T-helper 9 cell (primary cell): ENCODE measurements at places on chromosomes 1 and 21.

DNA sequence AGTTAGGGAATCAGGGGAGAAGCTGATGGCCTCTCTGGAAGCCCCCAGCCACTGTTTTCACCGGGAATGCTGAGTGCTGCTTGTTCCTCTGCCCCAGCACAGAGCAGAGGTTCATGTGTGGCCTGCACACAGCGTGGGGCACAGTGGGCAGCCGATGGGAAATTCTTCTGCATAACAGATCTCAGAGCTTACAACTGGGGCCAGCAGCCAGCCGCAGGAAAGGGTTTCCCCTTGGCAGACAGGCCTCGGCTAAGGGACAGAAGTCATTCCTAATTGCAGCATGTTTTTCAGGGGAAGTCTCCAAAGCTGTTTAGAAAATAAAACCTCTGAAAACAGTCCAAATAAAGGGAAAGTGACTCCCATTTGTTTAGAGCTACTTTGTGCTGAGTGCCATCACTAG lies 22.6 kb downstream of the HMGB4 start:
- DNase-seq = no peak

DNA sequence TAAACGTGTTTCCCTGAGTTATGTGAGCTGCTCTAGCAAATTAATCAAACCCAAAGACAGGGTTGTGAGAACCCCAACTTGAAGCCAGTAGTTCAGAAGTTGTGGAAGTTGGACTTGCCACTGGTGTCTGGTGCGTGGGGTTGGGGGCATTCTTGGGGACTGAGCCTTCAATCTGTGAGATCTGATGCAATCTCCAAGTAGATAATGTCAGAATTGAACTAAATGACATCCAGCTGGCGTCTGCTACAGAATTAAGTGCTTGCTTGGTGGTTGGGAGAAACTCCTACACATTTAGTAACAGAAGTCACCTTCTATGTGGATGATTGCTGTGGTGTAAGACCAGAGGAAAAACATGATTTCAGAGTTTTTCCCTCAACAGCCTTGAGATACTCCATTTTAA lies 207.4 kb downstream of the FGGY start:
- DNase-seq = no peak

DNA sequence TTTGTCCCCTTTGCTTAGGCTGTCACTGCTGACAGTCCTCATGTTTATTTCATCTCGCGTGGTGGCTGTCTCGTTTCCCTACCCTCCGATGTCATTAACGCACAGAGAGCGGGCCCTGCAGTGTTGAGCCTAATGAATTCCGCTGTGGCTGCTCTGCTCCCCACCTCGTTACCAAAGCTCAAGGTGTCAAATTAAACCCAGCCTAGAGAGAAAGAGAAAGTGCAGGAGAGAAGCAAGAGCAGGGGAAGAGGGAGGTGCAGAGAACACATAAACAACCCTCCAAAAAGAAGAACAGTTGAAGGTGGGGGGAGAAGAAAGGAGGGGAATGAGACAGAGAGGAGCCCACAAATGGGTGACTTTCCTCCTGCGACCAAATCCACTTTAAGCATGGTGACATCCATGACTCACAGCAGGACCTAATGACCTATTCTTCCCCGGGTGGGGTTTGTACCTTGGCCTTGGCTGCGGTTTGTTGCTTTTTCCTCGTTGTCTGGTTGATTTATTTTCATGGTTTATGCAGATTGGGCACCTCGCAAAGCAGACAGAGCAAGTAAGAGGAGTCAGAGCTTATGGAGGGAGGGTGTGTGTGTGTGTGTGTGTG lies 92.5 kb downstream of the PBX1 start:
- no peak for DNase-seq

GRCh38 chr1:125065092-125065820 lies 3880.5 kb downstream of the SRGAP2C start:
- no peak for DNase-seq

- DNase-seq = no peak
These were observed 15.5 kb downstream of the FYB2 start for GRCh38 chr1:56803561-56804156.

GRCh38 chr1:15755646-15756040 lies 3.0 kb upstream of the FBLIM1 start:
- no peak for DNase-seq

GRCh38 chr1:234874291-234875288 lies 254.0 kb downstream of the TOMM20 start:
- no peak for DNase-seq

DNA sequence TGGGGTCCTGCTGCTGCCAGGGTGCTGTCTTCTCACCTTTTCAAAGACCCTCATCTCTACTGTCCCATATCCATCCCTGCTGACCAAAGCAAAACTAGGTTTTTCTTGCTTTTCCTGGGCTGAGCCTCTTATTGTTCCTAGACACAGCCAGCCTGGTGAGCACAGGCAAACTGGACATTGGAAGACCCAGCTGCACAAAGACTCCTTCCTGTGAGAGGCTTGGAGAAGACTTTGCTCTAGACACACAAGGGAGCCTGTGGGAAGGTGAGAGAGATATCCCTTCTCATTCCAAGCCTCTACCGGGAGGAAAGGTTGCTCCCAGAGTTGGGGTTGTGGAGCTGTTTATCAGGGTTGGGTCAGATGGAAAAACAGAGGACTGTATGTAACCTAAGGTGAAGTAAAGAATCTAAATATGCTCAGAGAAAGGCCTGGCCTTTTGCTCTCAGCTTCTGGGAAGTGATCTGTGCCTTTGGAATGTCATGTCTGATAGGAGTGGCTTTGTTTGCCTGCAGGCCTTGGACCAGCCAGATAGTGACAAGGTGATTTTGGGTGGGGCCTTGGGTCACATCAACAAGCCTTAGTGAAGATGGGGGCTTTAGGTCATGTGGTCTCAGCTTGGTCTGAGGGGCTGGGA lies 87.6 kb upstream of the RUNX1 start:
- DNase-seq = no peak

DNA sequence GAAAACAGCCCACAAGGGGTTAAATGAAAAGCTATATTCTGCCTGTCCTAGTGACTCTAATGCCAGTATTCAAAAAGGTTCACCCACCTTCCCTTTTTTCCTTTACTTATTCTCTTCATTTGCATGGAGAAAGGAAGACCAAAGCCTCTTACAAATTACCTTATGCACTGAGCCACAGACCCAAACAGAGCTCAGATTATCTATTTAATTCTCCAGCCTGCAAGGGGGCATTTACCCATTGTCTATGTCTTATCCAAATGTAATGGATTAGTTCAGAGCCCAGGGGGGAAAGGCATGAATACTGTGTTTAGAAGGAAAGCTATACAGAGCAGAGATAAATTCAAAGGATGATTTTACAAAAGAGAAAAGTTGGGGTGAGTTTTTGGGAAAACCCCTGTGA lies 388.5 kb downstream of the OMA1 start:
- DNase-seq = no peak

DNA sequence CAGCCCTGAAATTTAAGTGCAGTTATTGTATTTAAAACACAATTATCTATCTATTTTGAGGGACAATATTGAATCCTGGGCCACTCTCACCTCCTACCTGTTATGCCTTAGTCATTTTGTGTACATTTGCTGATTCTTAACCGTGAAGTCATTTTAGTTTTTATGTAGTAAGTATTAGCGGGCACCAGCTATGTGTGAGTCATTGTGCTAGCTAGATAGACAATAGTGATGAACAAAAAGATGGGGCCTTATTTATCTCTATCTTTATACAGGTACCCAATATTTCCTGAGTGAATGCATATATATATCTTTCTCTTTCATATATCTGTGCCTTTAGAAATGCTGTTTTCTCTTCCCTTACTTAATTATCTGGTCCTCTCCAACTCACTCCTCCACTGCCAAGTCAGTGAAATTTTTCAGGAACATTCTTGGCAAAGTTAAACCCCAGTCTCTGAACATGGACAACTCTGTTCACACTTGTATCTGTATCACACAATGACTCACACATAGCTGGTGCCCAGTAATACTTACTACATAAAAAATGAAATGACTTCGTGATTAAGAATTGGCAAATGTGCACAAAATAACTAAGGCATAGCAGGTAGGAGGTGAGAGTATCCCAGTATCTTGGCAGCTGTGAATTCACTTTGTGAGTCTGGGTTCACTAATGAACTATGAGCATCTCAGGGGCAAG lies 166.0 kb upstream of the C8B start:
- DNase-seq = no peak

DNA sequence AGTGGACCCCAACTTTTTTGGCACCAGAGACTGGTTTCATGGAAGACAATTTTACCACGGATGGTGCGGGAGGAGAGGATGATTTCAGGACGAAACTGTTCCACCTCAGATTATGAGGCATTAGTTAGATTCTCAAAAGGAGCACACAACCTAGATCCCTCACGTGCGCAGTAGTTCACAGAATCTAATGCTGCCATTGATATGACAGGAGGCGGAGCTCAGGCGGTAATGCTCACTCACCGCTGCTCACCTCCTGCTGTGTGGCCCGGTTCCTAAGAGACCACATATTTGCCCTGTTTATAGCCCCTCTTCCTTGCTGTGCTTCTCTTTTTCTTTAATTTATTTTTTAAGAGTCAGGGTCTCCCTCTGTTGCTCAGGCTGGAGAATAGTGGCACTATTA lies 4.6 kb downstream of the NTRK1 start:
- no peak for DNase-seq

- DNase-seq = no peak
These were observed 114.7 kb downstream of the APP start for GRCh38 chr21:26055841-26056264.

DNA sequence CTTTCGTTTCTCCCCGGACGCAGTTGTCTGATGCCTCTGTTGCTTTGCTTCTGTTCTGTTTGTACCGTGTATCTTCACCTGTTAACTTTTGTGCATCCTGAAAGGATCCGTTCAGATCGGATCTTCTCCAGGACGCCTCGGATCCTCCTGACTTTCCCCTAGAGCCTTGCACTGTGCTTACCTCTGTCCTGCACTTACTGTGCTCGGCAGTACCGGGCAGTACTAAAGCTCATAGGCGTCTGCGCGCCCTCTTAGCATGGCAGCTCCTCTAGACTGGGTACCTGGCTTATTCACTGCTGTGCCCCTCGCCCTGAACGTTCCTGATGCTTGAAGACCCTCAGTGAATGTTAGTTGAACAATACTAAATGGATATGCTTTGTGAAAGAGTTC lies 934 bp downstream of the SCP2 start:
- no peak for DNase-seq

DNA sequence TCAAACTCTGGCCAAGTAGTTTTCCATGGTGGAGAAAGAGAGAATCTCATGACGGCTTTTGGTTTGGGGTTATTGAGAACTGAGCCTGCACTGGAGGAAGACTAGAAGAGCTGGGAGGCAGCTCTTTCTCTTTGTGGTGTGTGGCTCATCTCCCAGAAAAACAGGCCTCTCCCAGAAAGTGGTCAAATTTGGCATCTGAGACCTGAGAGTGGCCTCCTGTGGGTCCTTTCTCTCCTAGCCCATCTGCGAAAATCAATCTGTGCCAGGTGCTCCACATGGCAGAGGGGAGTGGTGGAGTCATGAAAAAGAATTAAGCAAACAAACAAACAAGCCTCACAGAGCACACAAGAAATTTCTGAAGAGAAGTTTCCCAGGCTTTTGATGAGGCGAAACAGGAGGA lies 305.0 kb downstream of the ST6GALNAC3 start:
- no peak for DNase-seq

GRCh38 chr1:21773585-21773984 lies 9.4 kb downstream of the USP48 start:
- DNase-seq = no peak

- DNase-seq = no peak
These were observed 1926.8 kb downstream of the NCAM2 start for GRCh38 chr21:22925032-22925431.

DNA sequence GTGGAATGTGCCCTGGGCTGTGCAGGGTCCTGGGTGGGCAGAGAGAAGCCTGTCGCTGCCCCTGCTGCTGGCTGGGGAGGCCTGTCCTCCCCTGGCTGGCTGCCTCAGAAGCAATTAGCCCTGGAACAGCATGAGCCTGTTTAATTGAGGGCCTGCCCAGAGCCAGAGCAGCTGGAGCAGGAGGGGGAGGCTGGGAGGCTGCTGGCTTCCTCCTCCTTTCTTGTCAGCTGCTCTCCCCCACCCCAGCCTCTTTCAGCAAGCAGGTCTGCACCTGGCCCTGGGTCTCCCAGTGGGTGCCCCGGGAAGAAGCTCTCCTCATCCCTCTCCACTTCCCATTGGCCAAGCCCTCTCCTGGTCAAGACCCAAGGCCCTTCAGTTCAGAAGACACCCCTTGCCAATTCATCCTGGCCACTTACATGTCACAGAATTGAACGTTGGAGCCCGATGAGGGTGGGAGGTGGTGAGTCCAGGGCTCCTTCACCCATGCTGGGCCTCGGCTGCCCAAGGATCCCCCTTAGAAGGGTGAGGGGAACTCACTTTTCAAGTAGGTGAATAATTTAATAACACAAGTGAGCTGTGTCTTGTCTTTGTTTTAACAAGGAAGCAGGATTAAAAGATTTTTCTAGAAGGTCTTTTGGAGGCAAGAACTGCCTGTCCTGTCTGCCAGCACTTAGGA lies 13.2 kb downstream of the AMPD2 start:
- no peak for DNase-seq

- no peak for DNase-seq
These were observed 64.1 kb upstream of the CACHD1 start for GRCh38 chr1:64405833-64406232.

DNA sequence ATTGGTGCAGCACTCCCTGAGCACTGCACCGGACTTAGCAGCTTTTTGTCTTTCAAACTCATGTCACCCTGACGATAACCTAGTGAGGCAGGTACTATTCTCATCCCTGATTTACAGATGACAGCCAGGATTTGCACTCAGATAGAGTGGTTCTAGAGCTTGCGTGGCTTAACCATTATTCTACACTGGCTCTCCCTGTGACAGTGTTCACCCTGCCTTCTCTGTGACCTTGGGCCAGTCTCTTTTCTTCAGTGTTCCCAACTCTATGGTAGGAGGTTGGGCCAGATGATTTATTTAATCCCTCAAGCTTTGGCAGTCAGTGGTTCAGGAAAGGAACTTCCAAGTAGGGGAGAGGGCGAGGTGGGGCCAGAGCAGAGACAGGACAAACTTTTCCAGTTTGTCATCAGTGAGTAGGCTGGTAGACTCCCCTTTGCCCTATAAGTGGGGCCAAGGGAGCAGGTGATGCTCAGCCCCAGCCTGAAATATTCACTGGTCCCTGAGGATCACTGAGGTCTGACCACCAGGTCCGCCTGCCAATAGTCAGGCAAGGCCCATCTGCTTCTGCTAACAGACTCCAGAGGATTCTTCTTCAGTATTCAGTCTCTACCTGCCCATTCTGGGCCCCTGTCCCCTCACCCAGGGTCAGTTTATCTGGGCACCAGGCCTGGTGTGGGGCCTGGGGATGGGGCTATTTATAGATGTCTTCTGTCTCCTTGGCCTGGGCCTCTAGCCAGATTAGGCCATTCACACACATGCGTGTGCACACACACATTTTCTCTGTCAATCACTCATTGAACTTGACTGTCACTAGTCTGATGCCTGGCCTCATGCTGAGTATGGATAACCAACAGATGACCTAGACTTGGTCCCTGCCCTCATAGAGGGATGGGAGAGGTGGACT lies 8.8 kb upstream of the FABP3 start:
- DNase-seq = no peak

DNA sequence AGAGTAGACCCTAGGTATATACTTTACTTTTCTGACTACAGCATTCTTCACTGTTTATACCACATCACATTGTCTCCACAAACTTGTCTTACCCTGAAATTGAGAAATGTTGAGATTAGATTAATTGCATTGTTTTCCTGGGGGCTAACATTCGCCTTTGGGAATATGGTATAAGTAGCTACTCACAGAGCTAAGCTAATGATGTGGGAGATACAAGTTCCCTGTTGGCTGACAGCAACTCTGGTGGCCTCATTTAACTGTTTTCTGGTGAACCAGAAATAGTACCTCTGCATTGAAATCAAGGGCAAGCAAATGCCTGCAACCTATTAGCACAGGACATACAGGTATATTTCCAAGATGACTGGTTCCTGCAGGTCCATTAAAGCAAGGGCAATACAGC lies 13.2 kb upstream of the VCAM1 start:
- DNase-seq = no peak
